ENCODE measurements at places on chromosomes 12 and 14.

GRCh38 chr12:125093681-125094330, 28.6 kb downstream of the AACS start:
- DNase-seq = no peak

DNA sequence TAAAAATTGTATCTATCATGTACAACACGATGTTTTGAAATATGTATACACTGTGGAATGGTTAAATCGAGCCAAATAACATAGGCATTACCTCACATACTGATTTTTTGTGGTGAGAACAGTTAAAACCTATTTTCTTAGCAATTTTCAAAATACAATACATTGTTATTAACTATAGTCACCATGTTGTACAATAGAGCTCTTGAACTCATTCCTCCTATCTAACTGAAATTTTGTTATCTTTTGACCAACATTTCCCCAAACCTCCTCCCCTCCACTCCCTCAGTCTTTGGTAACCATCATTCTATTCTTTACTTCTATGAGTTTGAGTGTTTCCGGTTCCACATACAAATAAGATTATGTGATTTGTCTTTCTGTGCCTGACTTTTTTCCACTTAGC, 6.8 kb upstream of the SLC38A2 start:
- no peak for DNase-seq

DNA sequence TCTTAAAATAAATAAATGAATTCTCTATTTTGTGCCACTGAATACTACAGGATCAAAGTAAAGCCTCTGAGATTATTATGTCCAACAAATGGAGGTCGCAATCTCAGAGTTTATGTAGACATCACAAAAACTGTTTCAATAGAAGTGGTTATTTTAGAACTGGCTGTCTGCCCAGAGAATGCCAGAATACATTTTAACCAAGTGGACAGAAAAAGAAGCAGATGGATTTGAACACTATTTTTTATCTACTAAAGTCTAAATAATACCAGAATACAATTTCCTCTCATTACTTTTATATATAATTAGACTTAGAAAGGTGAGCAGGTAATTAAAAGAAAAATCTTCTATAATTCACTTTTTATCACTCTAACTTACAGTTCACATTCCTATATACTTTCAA, 118.3 kb downstream of the MED13L start:
- DNase-seq = no peak

- peak; percentile 63 for DNase-seq
Measured at GRCh38 chr14:61609191-61609843, 86.0 kb upstream of the HIF1A start.

Measured in ELR (cell line).